ENCODE measurements at places on chromosomes 3 and 15.

GRCh38 chr15:94411846-94412245 lies 180.5 kb downstream of the MCTP2 start:
- no peak for DNase-seq

GRCh38 chr3:29064085-29064484 lies 216.8 kb upstream of the RBMS3 start:
- DNase-seq: no peak

DNA sequence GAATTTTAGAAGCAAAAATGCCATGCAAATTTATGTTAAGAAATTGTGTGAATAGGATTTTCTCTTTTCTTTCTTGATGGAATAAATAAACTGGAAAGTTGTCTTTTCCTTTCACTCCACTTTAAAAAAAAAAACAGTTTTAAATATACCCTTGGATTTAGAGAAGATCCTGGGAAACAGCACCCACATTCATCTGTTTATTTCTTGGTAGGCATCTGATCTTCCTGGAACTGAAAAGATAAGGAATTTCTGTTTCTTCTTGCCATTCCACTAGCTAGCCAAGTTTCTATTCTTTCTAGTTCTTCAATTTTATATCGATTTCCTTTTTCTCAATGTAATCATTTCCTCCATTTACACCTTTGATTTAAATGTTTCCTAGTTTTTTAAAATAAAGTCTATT lies 420.8 kb downstream of the NAALADL2 start:
- DNase-seq: no peak

DNA sequence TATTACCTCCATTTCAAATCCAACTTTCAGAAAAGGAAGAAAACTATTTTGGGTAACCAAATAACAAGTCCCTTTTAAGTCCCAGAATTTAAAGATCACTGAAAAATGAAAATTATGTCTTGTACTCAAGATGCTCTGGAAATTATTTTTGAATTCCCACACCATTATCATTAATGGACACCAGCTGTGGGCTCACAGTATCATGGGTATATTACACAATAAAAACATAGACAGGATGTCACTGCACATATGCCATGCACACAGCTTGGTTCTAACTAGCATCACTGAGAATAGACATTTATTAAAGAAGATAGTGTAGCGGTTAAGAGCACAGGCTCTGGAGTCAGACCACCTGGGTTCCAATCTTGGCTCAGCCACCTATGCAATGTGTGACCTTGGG lies 130.4 kb downstream of the FRMD5 start:
- no peak for DNase-seq

GRCh38 chr3:187165144-187165543 lies 25.8 kb upstream of the RPL39L start:
- no peak for DNase-seq

DNA sequence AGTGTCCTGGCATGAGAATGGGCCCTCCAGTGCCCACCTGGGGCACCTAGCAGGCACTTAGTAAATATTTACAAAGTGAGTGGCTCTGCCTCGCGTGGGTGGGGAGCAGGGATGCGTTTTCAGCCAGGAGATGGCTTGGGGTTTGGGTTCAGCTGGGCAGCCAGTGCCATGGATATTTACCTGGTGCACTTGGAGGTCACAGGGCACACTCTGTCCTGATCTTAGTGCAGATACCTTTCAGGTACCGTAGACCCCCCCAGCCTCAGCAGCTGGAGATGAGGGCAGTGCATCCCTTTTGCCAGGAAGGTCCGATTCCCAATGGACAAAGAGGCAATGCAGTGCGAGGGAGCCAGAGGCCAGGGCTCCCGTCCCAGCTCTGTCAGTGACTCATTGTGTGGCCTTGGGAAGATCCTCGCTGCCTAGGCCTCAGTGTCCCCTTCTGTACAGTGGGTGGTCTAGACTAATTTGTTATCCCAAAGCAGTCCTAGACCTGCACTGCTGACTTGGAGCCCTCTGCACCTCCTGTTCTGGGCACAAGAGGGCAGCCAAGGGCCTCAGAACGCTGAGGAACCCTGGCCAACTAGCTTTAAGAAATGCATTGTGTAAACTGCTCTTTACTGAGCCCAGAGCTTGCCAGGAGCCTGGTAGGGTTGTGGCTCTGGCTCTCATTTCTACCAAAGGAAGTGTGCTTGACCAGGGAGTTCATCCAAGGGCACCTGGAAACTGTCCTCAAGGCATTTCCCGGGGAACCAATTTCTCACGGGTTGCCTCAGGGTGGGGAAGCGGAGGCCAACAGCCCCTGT lies 16.0 kb downstream of the HDAC11 start:
- no peak for DNase-seq

GRCh38 chr3:2940062-2940461 lies 170.1 kb downstream of the IL5RA start:
- DNase-seq: no peak

DNA sequence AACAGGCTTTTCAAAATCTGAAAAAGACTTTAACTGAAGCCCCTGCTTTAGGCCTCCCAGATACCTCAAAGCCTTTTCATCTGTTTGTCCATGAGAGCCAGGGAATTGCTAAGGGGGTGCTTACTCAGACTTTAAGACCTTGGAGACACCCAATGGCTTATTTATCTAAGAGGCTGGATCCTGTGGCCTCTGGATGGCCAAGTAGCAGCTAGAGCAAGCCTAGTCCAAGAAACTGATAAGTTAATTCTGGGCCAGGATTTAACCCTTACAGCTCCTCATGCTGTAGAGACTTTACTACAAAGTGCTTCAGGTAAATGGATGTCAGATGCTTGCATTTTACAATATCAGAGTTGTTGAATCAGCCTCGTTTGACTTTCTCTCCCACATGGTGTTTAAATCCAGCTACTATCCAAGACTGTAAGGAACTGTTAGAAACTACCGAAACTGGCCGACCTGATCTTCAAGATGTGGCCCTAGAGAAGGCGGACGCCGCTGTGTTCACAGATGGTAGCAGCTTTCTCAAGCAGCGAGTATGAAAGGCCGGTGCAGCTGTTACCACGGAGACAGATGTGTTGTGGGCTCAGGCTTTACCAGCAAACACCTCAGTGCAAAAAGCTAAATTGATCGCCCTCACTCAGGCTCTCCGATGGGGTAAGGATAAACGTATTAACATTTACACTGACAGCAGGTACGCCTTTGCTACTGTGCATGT lies 3.3 kb downstream of the DET1 start:
- DNase-seq: no peak

- DNase-seq: no peak
These were observed 6.2 kb downstream of the TMEM40 start for GRCh38 chr3:12752809-12753208.

GRCh38 chr3:147336543-147337278 lies 69.6 kb downstream of the ZIC4 start:
- no peak for DNase-seq

DNA sequence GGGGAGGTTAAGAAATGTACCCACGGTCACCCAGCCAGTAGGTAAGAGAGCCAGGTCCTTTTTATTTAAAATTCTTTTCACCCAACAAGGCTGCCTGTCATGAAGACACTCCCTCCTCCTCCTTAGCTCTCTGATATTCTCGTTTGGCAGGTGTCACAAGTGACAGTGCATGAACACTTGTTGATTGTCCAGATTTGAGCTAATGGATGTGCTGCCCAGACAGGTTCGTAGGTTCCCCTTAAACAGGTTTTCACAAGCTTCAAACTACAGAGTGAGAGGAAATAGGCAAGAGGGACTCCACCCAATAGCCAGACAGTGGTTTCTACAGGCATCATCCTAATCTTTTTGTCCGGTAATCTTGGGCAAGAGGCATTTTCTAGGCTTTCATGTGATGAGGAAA lies 32.2 kb downstream of the ATP13A4 start:
- no peak for DNase-seq

GRCh38 chr3:29026286-29026685 lies 254.6 kb upstream of the RBMS3 start:
- no peak for DNase-seq

DNA sequence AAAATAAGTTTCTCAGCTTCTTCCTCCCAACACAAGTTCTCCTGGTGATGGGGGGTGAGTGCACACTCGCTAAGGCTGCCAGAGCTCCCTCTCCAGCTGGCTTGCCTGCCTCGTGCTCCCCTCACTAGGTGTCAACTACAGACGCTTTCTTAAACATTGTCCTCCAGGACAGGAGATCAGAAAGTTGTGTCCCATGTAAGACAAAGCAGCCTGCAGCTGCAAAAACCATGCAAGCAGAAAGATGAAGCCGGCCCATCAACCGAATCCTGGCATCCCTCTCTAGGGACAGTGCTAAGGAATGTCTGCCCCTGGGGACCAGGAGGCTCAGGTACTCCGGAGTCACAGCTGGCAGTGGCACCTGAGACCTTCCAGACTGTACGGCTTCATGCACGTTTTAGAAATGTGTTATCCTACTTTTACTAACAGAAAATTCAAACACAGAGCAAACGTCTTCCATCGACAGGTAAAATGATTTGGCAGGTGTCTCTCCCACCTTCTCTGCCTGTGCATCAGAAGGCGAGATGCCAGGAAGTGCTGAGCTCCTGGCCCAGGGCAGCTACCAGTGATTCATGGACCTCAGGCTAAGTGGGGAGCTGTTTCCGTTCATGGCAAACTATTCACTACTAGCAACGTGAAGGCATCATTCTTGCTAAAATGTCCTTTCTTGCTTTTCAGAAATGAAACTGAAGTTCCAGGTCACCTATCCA lies 246.1 kb downstream of the ADAMTS17 start:
- DNase-seq: no peak

All from stimulated activated CD4-positive, alpha-beta T cell treated with anti-CD3 and anti-CD28 coated beads, Interleukin-1b, Interleukin-23, amount 100 ng/mL, for 24 hours (primary cell).